ENCODE measurements at places on chromosomes 16 and 17.
A peak's percentile ranks its signal among the peaks of the same experiment; 100 is the strongest.

DNA sequence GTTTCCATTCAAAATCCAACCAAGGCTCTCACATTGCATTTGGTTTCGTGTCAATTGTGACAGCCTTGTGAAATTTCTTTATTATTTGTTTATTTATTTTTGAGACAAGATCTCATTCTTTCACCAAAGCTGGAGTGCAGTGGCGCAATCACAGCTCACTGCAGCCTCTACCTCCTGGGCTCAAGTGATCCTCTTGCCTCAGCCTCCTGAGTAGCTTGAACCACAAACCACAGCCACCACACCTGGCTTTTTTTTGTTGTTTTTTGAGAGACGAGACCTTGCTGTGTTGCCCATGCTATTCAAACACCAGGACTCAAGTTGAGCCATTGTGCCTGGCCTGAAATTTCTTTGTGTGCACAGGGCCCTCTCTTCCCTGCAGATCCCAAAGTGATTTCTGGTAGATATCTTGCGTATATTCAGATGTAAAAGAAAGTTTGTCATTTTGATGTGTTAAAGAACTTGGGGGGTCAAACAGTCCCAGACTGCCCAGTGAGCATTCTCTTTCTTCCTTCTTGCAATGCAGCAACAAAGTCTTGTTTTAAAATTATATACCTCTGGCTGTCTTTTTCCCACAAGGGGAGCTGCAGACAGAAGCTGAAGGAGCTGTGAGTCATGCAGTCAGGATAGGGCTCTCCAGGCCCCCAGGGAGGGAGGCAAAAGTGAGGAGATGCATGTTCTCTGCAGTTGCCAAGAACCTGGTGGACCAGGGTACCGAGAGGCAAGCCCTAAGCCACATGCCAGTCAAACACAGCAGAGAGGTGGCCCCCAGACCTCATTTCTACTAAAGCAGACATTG, 15.5 kb upstream of the USP22 start:
- no peak for DNase-seq

DNA sequence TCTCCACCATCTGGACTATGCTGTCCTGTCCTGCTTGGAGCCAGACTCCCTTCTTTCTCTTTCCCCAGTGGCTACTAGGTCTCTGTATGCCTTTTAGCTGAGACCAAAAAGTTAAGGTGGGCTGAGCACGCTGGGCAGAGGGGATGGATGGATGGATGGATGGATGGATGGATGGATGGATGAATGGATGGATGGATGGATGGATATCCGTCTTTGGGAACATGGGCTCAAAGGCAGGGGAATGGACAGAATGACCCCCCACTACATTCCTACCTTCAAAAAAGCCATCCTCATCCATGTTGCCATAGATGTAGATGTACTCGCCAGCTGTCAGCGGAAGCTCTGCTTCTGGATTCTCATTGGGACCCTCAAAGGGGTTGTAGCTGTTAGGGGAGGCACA, 12.8 kb downstream of the TSPOAP1 start:
- DNase-seq, result no peak

- DNase-seq, result peak; percentile 96
Observed at GRCh38 chr17:77254951-77255825, 114.4 kb downstream of the SEC14L1 start.

GRCh38 chr17:35373984-35374765, 754 bp upstream of the SLFN11 start:
- peak; percentile 28 for DNase-seq

DNA sequence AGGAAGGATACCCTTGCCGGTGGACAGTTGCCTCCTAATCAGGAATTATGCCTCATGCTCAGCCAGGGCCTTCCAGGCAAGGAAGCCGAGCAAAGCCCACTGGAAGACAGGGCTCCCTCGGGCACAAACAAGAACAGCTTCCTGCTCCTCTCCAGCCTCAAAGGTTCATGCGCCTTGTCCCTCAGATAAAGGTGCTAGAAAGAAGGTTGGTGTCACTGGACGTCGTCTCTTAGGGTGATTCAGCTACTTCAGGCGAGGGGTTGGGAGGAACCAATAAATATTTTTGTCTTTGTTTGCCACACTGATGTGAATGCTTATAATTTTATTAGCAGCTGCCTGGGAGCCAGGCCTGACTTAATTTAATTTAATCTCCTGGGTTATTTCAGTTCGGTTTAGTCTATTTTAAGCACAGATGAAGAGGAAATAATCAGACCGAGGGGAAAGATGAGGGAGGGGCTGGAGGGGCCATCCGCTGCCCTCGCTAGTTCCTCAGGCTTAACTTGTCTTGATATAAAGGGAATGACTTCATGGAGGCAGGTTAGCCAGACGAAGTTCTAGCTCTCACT, 171.8 kb upstream of the CACNG5 start:
- no peak for DNase-seq

GRCh38 chr16:15572329-15573001, 70.5 kb downstream of the MARF1 start:
- no peak for DNase-seq

DNA sequence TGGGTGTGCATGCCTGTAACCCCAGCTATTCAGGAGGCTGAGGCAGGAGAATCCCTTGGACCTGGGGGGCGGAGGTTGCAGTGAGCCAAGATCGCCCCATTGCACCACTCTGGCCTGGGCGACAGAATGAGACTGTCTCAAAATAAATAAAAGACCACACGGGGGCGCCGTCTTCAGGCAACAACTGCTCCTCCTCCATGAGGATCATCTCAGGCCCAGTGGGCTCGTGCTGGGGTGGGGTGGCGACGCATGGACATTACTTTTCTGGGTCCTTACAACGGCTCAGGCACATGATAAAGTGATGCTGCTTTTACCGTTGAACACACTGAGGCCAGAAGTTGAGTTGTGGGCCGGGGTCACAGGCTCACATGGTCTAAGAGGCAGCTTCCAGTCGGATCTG, 56.2 kb downstream of the PRMT7 start:
- peak; percentile 67 for DNase-seq

GRCh38 chr16:79067600-79067999, 532.9 kb downstream of the MAF start:
- DNase-seq, result no peak

- DNase-seq, result no peak
Observed at GRCh38 chr17:50765454-50766221, 1.7 kb downstream of the ANKRD40CL start.

DNA sequence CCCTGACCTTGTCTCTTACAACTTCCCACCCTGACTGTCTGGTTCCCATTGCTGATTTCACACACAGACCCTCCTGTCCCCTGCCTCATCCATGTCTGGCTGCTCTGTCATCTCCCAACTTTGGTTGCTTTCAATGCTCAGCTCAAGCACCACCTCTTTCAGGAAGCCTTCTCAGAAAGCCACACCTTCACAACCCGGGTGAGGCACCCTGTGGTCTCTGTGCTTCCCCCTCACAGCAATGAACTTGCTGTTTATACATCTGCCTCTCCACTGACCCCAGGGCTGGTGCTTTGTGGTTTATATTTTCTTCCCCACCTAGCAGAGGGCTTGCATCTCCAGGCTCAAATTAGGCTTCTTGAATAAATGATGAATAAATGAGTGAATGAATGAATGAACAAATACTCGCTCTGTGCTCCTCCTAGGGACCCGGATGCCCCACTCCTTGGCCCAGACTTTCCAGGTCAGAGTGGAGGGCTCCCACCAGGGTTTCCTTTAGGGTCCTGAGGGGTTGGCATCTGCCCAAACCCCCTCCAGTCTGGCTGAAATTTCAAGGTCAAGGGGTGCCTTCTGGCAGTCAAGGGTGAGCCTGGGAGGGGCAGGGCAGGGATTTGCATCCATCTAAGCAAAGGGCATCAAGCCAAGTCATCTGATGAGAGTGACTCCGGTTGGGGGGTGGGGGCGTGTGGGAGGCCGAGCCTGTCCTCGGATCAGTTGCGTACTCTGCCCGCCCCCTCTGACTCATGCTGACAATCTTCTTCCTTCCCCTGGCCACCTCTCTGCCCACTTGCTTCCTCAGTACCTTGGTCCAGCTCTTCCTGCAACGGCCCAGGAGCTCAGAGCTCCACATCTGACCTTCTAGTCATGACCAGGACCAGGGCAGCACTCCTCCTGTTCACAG, at the start of gene ITGAX:
TSS of gene ITGAX (plus strand) at position 783 of the 898 bp plus-strand sequence. CDS start at position 862, 79 bp downstream.
- DNase-seq, result peak; percentile 67

GRCh38 chr17:1227917-1228780, 42.1 kb upstream of the BHLHA9 start:
- DNase-seq, result no peak

- no peak for DNase-seq
Observed at GRCh38 chr16:55055262-55055661, 124.6 kb downstream of the IRX5 start.

DNA sequence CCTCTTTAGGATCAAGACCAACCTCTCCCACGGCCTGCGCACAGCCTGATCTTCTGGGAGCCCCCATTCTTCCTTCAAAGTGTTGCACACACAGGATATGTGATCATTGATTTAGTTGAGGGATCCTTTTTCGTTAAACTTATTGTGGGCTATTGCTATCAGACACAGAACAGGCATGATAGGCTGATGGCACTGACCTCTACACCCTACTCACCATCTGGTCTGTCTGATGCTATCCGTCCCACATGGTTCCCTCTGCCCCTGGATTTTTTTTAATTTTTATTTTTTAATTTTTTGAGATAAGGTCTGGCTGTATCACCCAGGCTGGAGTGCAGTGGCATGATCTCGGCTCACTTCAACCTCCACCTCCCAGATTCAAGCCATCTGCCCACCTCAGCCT, 19.2 kb upstream of the LITAF start:
- no peak for DNase-seq

GRCh38 chr17:61230972-61231820, 168.4 kb upstream of the TBX2 start:
- no peak for DNase-seq

DNA sequence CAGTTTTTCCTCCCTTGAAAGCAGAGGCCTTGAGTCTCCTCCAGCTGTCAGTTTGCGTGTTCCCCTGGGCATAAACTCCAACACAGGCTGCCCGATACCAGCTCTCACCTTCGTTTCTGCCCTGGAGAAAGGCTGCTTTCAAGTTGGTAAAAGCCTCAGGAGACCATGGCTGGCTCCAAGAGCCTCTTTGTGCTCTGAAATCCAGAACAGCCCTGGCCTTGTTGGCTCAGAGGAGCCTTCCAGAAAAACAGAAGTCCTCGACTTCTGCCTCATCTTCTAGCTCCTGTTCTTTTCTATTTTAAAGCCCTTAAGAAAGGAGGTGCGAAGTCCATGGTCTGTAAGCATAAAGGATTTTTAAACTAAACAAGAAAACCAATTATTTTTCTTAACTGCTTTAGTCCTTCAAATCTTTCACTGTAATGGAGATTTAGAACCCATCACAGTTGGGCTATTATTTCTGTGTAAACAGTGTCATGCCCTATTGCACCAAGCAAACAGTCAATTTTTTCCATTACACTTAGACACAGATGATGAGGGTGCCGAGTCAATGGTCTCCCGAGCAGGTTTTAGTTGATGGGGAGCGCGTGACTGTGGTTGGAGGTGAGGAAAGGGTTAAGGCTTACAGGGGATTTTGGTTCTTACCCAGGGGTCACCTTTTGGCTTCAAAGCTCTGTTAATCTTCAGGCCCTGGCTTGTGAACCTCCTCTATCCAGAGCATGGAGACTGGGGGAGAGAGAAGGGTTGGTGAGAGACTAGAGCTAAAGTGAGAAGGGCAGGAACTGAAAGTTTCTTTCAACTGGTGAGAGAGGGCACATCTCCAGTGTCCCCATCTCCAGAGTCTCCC, 212.8 kb downstream of the MSI2 start:
- no peak for DNase-seq

DNA sequence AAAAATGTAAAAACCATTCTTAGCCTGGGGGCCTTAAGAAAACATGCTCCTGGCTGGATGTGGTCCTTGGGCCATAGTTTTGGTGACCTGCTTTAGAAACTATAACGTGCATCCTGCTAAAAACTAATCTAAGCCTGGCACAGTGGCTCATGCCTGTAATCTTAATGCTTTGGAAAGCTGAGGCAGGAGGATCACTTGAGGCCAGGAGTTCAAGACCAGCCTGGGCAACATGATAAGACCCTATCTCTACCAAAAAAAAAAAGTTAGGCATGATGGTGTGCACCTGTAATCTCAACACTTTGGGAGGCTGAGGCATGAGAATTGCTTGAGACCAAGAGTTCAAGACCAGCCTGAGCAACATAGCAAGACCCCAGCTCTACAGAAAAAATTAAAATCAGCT, 183.8 kb upstream of the CHMP6 start:
- no peak for DNase-seq

DNA sequence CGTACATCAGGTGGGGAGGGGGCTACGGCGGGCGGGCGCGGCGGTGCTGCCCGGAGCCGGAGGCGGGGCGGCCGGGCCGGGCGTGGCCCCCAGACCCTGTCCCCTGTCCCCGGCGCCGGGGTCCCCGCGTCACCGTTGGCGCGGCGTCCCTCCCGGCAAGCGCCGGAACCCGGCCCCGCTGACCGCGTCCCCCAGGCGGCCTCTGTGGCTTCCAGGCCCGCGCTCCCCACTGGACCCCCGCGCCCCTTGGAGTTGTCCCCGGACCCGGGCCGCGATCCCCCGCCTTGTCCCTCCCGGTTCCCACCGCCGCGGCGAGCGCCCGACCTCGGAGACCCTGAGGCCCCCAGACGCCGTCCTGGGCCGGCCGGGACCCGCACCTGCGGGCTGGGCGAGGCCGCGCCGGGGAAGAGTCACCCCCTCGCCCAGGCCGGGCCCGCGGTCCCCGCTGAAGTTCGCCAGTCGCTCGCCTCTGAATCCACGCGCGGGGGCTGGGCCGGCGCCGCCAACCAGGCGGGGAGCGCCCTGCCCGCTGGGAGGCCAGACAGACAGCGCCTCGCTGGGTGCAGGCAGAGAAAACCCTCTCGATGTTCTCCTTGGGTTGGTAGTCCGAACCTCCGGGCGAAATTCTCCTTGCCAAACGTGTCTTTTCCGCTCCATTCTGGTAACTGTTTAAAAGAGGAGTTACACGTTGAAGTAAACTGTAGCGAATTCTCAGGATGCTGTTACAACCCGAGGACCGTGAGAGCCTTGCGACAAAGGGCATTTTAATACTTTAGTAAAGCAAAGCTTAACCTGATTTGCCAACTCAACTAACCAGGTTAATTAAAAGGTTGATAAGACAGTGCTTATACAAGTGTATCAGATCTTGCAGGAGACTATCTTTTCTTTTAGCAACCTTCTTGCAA, 761 bp downstream of the GAN start:
- DNase-seq, result peak; percentile 66

GRCh38 chr16:84577034-84577803, 40.7 kb downstream of the COTL1 start:
- peak; percentile 83 for DNase-seq

DNA sequence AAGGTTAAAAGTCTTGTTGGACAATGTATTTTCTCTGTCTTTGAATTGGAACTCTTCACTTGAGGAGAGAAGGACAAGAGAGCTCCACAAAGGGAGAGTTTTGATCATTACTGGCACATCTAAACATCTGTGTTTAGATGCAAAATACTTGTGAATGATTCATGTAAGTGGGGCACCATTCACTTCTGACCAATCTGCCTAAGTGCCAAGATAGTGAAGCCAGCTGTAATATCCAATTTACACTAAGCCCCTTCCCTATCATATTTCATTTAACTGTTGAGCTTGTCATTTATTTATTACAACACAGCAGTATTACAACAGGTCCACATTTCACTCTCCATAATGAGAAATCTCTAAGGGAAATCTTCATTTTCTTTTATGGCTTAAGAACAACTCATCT, 832.3 kb upstream of the GOT2 start:
- no peak for DNase-seq
